GM12892 (cell line): ENCODE measurements at places on chromosomes 7 and 10.

- DNase-seq = no peak
Observed at GRCh38 chr10:24449321-24449740, 240.4 kb downstream of the KIAA1217 start.

DNA sequence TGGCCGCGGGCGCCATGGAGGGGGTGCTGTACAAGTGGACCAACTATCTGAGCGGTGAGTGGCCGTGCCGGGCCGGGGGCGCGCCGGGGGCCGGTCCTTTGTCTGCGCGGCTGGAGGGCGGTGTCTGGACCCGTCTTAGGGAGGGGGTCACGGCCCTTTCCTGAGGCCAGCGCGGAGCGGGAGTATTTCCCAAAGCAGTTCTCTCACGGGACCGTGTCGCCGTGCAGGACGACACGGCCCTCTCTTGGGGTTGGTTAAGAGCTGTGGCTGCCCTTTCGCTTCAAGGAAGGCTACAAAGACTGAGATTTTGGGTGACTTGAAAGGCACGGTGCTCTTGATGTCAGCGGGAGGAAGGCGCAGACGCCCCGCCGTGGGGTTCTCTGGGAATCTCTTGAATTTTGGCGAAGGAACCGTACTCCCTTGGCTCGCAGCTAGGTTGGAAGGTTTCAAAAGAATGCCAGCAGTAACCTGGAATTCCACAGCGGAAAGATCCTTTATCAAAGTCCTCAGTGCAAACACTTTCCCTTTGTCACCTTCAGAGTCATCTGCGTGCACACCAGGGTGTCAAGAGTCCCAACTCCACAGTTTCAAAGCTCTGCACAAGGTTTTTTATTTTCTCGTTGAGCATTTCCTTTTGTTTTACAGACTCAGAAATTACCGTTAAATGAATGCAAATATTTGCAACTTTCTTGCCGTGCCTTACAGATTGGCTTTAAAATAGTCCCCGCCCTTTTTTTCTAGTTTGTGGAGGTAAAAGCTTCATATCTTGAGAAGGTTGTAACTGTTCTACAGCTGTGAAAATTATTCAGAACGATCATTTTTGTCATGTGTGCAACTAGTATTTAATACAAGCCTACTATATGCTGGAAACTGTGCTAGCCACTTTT lies 780 bp downstream of the PLEKHA8 start:
- peak; percentile 19 for DNase-seq

DNA sequence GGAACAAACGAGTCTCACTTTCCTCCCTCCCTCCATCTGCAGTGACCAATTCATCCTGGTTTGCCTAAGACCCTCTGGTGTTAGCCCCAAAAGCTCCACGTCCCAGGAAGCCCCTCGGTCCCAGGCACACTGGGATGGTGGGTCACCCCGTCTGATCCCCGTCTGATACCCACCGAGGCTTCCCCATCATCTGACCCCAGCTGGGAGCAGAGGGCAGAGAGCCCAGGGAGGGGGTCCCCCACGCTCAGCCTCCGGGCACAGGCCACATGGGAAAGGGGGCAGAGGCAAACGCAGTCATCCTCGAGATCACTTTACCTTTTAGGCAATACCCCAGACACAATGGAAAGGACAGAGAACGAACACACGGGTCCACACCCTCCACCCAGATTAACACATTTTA lies 291.6 kb upstream of the PPP2R2D start:
- no peak for DNase-seq

GRCh38 chr10:78684947-78685346 lies 383.8 kb upstream of the ZMIZ1 start:
- no peak for DNase-seq

DNA sequence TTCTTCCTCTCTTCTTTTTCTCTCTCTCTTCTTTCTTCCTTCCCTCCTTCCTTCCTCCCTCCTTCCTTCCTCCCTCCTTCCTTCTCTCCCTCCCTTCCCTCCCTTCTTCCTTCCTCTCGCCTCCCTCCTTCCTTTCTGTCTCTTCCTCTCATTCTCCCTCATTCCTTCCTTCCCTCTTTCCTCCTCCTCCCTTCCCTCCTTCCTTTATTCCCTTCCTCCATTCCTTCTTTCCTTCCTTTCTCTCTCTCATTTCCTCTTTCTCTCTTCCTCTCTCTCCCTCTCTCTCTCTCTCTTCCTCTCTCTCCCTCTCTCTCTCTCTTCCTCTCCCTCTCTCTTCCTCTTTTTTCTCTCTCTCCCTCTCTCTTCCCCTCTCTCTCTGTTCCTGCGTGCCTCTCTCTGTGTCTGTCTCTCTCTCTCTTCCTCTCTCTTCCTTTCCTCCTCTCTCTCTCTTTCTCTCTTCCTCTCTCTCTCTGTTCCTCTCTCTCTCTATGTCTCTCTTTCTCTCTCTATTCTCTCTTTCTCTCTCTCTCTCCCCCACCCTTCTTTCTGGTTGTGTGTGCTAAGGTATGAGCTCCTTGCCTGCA lies 80.1 kb upstream of the PFKP start:
- no peak for DNase-seq

DNA sequence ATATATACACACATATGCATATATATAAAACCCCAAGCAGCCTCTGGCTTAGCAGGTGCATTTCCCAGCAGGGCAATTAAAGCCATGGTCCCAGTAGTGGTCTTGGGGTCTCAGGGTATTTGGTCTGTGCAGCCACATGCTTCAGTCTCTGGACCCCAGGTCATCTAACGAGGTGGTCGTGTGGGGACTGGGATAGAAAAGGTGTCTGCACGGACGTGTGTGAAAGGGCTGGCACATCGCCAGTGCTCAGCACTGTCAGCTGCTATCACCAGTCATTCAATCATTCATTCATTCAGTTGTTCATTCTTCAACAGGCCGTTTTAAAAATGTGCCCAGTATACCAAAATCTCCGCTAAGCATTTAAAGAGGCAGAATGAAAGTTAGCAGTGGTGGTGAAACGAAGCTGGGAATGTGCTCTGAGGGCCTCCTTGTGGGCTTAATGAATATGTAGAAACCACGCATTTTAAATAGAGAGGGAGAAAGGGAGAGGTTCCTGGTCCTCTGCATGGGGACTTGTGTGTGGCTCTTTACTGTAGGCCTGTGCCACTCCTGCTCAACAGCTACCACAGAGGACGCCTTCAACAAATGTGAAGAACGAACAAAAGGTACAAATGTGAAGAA lies 170.4 kb downstream of the EGFR start:
- DNase-seq = no peak

GRCh38 chr10:118971187-118971586 lies 58.3 kb upstream of the NANOS1 start:
- DNase-seq = no peak

- no peak for DNase-seq
Observed at GRCh38 chr10:69567920-69568319, 5.3 kb downstream of the NEUROG3 start.

- no peak for DNase-seq
Observed at GRCh38 chr7:27601217-27601616, 61.5 kb downstream of the HIBADH start.

DNA sequence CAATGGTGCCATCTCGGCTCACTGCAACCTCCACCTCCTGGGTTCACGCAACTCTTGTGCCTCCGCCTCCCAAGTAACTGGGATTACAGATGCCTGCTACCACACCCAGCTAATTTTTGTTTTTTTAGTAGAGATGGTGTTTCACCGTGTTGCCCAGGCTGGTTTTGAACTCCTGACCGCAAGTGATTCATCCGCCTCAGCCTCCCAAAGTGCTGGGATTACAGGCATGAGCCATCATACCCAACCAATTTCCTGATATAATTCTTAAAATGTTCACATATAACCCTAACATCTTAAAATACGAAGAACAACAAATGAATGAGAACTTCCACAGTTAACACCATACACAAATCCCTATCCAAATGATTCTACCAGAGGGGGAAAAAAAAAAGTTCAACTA lies 31.2 kb downstream of the BAIAP2L1 start:
- DNase-seq = no peak

GRCh38 chr7:113000316-113001020 lies 86.2 kb downstream of the GPR85 start:
- DNase-seq = no peak

DNA sequence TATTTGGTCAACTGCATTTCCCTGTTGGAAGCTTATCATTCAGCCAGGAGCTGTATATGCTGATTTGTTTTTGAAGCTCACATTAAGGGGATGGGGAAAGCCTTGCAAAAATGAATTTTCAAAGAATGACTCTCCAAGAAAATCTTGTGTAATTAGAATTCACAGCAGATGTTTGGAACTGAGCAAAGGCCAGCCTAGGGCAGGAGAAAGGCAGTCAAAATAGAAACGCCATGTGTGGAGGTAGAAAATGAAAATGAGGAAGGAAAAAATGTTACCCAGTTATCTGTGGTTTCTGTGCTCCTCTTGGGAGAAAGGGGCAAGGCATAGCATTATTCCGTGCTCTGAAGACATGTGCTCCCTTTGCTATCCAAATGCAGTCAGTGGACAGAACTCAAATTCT lies 93.5 kb downstream of the NRP1 start:
- no peak for DNase-seq

DNA sequence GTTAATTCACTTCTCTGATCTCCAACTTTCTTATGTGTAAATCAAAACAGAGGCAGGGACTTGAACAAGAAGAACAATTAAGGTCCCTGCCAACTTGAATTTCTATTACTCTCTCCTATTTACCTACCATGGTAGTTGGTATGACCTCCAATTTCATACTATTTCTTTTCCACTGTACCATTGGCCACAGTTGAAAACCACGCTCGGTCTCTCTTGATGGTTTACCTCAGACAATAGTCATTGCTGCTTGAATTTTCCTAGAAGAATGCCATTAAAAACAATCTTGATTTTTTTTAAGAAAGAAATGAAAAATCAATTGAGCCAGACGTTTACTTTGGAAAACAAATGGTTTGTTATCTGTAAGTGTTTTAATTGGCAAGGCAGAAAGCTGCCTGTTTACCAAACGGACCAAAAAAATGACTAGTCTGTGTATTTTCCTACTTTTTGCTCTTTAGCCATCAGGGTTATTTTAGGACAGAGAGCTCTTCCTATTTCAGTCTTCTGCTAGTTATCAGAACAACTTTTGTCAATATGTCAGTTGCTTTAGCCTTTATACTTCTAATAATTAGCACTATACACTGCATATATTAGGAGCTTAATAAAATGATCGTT lies 157.5 kb upstream of the PLXDC2 start:
- no peak for DNase-seq

DNA sequence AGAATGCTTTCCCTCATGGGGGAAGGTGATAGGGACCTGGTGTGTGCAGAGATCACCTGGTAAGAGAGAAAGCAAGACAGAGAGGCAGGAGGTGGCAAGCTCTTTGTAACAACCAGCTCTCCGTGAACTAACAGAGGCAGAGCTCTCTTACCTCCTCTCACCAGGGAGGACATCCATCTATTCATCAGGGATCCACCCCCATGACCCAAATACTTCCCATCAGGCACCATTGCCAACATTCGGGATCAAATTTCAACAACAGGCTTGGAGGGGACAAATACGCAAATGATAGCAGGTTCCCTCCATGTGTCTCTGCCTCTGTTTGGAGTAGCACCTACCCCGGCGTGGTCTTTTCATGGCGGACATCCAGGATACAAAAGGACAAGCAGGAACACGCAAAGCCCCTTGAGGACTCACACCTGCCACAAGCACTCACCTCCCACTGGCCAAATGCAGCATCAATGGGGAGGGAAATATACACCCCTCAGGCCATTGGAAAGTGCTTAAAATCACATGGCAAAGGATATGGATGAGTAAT lies 431.2 kb upstream of the AUTS2 start:
- DNase-seq = no peak

- DNase-seq = no peak
Observed at GRCh38 chr10:78424723-78425122, 391.1 kb downstream of the RPS24 start.

- DNase-seq = no peak
Observed at GRCh38 chr10:87590705-87591588, 68.7 kb upstream of the PAPSS2 start.

GRCh38 chr7:3951316-3952055 lies 650.4 kb downstream of the SDK1 start:
- DNase-seq = no peak

GRCh38 chr10:114025611-114026130 lies 18.0 kb upstream of the ADRB1 start:
- no peak for DNase-seq

- no peak for DNase-seq
Observed at GRCh38 chr10:48476279-48476982, 128.4 kb downstream of the ARHGAP22 start.

DNA sequence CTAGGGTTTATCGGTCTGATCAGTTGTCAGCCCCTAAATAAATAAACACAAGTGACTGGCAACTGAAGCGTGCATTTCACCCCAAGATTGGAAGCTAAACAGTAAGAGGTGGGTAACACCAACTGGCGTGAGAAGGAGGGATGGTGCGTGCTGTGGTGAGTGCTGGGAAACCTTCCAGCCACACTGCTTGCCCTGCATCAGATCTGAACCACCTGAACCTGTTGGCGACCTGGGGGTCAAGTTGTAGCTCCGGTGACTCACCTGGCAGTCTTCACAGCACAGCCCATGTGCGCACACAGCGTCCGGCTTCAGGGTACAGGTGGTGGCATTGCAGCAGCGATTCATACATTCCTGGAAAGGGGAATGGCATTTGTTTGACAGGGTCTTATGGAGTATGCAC lies 170.1 kb downstream of the FANK1 start:
- DNase-seq = no peak

- DNase-seq = no peak
Observed at GRCh38 chr7:22240904-22241571, 115.9 kb downstream of the RAPGEF5 start.

DNA sequence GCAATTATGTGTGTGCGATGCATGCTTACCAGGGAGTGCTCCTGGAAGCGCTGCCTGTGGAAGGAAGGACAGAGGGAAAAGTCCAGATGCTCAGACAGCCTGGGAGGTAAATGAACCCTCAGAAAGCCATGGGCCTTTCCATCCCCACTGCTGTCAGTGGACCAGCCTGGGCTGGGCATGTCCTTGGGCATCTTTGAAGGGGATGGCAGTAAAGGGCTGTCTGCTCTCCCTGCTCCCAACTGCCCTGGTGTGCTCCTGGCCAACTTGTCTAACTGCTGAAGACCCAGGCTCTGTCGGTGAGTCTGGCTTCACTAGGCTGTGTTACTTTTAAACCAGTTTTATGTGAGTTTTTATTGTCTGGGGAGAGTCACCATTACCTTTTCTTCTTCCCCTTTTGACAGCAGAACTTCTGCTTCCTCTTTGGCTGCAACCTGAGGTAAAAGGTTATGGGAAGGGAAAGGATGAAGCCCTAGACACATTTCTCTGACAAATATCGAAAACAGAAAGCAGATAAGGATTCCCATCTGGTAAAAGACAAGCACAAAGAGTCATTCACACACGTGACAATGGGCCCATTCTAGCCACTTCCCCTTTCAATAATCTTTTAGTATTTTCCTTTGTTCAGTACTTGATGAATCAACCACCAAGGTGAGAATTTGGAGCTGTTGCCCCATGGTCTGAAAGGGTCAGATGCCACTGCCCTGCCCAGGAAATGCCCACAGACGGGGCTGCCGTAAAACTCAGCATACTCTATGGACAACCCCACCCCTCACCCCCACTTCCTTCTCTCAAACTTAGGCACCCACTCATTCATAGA lies 27.6 kb upstream of the PIK3AP1 start:
- DNase-seq = no peak

DNA sequence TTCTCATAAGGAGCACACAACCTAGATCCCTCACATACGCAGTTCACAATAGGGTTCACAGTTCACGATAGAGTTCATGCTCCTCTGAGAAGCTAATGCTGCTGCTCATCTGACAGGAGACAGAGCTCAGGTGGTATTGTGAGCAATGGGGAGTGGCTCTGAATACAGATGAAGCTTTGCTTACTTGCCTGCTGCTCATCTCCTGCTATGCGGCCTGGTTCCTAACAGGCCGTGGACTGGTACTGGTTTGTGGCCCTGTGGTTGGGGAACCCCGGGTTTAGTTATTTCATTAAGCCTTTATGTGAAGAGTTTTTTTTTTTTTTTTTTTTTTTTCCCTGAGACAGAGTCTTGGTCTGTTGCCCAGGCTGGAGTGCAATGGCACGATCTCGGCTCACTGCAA lies 19.4 kb downstream of the SLK start:
- no peak for DNase-seq
